ENCODE measurements at places on chromosomes 4 and X. TPM values are rescaled to one million over a fixed set of nuclear protein-coding genes. Genes with fewer than 3 reads are reported as not detected.

Gene KCNE5
- 1.2 TPM for total RNA-seq

Gene F9
- total RNA-seq = not detected

Gene PDZD4
- 165 TPM for total RNA-seq

Gene SPANXN4
- total RNA-seq = not detected

Gene PITX2
- total RNA-seq = not detected

Gene ATP10D
- 7.7 TPM for total RNA-seq

Gene KCND1
- total RNA-seq = 0.41 TPM

Gene MSL3
- 38.3 TPM for total RNA-seq

Gene BANK1
- under 0.01 TPM for total RNA-seq

DNA sequence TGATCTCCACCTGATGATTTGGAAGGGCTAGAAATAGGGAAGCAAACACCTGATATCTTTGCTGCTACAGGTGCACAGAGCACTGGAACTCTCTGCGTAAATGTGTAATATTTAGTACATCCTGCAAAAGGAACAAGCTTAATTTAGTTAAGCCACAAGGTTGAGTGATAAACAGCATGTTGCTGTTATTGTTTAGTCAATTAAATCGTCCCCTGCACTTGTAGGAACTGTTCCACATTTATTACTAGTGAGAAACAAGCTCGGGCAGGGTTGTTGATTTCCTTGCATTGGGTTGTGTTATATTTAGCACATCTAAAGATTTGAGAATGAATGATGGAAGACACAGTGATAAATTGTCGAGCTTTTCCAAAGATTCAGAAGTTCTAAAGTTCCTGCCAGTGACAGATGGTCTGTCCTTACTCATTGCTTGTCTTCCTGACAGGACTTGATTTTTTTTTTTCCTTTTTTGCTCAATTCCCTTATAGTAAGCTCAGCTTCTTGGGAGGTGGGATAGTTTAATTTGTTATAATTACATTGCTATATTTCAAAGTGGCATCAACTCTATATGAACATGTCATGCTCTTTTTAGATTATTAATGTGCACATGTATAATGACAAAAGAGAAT is 627.0 kb upstream of the ATOH1 start:
- no peak for DNase-seq

- no peak for DNase-seq
These were observed 15.0 kb upstream of the MSMO1 start for GRCh38 chr4:165312506-165312905.

- DNase-seq = no peak
These were observed 103.8 kb upstream of the QRFPR start for GRCh38 chr4:121484633-121485032.

DNA sequence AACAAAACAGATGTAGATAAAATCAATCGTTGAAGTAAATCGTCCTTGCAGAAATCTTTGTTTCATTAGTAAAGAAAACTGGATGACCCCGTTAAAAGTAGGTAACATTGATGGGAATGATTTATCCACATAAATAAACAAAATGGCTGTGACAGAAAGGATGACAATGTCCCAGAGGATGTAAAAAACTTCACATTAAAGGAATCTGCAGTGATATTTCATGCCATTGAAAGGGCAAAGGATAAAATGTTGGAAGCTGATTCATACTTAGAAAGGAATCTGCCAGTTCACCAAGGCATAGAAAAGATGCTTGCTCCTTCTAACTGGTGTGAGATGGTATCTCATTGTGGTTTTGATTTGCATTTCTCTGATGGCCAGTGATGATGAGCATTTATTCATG is 24.2 kb upstream of the EPGN start:
- DNase-seq = no peak

DNA sequence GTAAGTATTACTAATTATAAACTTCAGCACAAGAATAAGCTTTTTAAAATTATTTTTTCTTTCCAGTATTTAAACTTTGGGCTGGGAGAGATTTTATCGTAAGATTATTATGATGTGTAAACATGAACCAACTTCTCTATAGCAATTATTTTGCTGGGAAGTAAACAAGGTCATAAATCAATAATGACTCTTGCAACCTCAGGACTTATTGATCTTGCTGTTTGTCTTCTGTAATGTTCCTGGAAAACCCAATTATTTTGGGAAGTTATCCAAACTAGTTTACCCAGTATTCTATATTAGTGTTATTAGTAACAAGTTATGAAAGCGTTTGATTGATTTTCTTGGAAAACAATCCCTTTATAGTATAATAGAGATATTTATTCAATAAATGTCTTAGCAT is 174.9 kb downstream of the PPP1R2C start:
- DNase-seq = no peak

GRCh38 chr4:113368056-113368455 is 318.6 kb downstream of the ANK2 start:
- DNase-seq = no peak

- DNase-seq = no peak
These were observed 12.7 kb upstream of the NAAA start for GRCh38 chr4:75953509-75953908.

GRCh38 chr4:3021627-3022026 is 52.7 kb downstream of the HTT-AS start:
- DNase-seq = no peak

DNA sequence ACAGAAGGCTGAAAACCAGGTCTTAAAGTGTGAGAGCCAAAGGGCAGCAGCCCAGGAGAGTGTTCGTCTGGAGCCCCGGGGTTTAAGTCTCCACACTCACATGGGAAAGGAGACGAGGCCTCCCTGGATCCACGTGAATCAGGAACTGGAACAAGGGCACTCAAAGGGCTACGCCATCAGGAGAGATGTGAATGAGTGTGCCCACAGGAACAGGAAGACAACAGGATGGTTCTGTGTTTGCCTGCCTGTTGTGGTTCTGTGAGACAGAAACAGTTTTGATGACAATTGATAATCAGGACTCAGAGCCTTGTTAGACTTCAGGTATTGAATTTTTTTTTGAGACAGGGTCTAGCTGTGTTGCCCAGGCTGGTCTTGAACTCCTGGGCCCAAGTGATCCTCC is 4.9 kb upstream of the CTBP1 start:
- DNase-seq = no peak

GRCh38 chr4:87983996-87984395 is 8.5 kb downstream of the SPP1 start:
- DNase-seq = no peak

DNA sequence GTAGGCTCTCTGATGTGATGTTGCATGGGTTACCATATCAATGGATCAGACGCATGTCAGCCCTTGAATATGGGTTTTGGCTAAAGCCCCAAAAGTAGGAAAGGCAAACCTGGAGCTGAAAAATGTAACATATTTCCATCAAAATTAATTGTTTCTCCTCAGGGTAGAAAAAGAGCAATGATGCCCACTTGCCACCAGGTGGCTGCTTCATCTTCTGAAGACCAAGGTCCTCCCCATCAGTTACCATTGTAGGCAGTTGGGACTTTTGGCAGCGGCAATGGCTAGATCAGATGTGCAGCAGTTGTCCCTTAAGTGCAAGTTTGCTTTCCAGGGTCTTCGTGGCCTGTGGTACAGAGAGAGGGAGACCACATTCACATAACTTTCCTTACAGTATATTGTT is 118.2 kb downstream of the NAF1 start:
- DNase-seq = no peak

- no peak for DNase-seq
These were observed 219.0 kb downstream of the CCNG2 start for GRCh38 chr4:77375866-77376607.

- no peak for DNase-seq
These were observed 16.8 kb downstream of the CD38 start for GRCh38 chr4:15794905-15795304.

DNA sequence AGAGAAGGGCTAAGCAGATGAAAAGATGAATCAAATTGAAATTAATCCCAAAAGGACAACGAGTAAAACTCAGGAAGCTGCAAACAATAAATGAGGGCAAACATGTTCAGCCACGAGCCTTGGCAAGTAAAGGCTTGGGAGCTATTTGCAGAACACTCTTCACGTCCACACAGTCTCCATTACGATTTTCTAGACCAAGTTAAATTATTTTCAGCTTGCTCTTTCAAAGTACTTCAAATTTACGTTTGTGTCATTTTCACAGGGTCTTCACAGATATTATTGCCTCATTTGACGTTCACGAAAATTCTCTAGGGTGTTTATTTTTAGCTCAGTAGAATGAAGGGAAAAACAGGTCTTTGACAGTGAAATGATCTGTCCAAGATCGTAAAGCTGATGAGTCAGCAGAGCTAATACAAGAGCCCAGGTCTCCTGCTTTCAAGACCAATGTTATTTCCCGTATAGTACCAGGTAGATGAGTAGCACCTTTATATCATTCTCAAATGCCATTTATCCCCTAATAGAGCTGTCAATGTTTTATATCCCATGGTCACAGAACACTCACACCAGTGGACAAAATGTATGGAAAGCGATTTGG is 20.9 kb downstream of the KLB start:
- no peak for DNase-seq

DNA sequence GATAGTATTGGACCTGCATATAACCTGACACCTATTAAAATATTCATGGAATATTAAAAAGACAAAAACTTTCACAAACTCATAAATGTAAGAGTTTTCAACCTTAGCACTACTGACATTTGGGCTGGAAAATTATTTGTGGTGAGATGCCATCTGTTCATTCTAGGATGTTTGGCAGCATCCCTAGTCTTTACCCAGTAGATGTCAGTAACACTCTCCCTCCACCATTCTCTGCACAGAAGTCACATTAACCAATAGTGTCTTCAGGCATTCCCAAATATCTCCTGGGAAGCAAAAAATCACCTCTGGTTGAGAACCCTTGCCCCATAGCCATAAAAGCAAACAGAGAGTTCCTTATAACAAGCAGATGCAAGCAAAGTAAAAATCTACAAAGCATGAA is 41.4 kb upstream of the NDST4 start:
- no peak for DNase-seq
